ENCODE measurements at places on chromosomes 2 and 18.

- no peak for DNase-seq
These were observed 102.9 kb downstream of the GATA6 start for GRCh38 chr18:22272242-22272641.

DNA sequence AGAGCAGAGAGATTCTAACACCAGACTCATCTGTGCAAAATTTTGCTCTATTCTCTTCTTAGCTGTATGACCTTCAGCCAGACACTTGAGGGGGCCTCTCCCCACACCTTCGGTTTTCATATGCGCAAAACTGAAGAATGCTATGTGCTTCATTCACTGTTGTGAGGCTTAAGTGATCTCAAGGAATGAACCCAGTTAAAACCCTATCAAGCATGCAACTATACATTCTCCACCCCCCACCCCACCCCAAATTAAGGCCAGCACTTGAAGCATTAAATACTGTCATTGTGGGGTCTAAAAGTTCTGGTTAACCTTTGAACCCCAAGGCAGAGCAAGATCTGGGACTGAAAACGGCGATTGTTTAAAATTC, 10.0 kb downstream of the PCARE start:
- DNase-seq = no peak

- no peak for DNase-seq
These were observed 82.6 kb upstream of the FOSL2 start for GRCh38 chr2:28310107-28310506.

DNA sequence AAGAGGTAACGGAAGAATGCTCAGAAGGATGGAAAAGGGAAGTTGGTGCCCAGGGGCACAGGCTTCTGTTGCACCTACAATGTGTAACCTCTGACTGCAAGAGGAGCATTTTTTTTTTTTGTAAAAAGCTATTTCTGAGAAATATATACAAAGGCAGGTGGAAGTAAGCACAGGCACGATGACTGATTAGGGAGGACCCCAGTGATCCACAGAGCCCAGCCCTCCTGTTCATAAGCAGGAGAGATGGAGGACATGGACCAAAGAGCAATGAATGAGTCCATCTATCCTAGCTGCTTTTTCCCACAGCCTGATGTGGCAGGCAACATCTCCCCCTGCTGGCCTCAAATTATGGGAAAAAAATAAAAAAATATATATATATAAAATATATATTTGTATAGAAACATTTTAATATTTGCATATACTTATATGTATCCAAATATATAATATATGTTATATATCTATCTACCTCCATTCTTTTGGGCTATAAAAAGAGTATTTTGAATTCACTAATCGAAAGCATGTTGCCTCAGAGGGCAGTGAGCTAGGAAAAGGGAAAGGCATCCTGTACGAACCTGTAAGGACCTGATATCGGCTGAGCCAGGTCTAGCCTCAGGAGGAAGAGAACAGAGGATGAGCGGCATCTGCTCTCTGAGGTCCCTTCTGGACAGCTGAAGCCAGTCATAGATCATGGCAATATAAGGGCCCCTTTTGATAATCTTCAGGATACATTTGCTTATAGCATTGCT, 166.0 kb upstream of the STK17B start:
- no peak for DNase-seq

DNA sequence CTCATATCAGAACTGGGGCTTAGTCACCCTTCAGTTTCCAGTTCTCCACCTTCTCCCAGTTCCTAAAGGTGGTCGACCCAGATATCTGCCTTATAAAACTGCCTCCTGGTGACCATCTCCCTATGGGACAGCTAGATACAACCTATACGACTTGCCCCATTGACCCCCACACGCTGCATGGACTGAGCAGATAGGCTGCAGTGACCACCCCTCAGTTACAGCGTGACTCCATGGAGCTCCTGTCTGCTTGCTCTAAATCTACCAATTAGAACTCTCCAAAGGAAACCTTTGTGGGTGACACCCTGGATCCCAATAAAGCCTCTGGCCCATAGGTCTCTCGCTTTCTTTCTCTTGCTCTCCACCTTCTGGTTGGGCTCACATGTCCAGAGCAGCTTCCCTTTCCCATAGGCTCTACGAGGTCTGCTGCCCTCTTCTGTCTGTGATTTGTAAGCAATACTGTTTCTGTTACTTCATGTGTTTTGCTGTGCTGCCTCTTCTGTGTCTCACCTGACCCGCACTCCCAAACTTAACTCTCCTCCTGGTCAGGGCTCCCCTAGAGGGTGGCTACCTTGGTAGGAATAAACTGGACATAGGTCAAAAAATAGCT, 971.3 kb upstream of the FAM98A start:
- DNase-seq = no peak

GRCh38 chr2:35708411-35708923, 647.1 kb upstream of the CRIM1 start:
- no peak for DNase-seq

DNA sequence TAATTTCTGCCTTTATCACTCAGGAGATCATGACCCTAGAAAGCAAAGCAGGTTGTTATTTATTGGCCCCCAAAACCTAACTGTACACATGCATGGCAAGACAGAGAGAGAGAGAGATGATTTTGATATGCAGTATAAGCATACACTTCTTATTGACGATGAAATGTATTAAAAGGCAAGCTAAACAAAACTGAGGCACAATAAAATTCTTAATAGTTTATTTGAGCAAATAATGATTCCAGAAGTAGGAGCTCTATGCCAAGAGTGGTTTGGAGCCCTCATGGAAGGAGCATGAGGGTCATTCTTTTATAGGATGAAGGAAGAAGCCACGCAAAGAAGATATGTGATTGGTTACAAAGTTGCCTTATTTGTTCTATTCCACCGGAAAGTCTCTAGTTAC, 616.0 kb downstream of the FBXO15 start:
- DNase-seq = no peak

GRCh38 chr18:77086656-77087392, 45.8 kb downstream of the MBP start:
- no peak for DNase-seq

DNA sequence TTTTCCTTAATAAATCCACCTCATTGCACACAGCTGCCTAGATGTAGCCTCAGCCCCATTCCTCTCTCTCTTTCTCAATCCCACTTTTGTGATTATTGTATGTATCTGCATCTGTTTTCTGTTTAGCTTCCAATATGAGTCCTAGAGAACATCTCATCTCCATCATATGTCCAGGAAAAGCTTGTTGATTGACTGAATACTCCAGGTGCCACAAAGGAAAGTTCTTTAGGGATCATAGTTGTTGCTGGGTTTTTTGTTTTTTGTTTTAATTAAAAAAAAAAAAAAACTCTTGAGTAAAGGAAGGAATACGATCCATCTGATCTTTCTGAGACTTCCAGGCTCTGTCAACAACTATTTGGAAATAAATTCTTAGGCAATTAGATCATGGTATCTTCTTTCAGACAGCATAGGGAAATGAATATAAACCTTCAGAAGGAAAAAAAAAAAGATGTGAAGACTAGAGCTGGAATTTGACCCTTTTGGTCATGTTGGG, 42.5 kb downstream of the KIAA2012 start:
- DNase-seq = no peak

GRCh38 chr2:23241121-23241520, 143.9 kb upstream of the KLHL29 start:
- DNase-seq = no peak

- no peak for DNase-seq
These were observed 103.1 kb downstream of the MSH2 start for GRCh38 chr2:47506024-47506423.

DNA sequence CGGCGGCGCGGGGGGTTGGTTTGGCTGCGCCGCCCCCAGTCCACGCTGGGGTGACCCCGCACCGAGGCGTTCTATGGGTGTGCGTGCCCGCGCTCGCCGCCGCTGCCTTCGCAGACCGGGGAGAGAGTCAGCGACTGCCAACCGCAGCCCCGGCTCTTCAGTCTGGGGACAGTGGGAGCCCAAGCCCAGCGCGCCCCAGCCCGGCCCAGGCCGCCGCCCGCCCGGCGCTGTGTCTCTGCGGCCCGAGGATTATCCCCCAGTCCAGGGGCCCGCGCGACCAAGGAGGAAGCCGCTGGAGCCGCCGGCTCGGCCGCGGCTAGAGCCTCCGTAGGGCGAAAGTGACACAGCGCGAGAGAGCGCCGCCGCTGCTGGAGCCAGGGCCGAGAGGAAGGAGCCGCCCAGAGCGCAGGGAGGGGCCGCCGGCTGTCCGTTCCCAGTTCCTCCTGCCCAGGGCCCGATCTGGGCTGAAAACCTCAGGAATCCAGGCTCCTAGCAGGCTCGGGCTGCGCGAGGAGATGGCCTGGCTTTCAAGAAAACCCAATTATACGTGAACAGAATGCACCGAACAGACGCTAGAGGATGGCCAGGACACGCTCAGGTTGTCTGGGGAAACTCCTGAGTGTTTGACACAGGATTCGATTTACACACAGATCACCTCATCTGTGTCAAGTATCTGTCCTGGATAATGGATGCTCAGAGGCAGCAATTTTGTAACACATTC, 2.4 kb downstream of the CTIF start:
- no peak for DNase-seq

DNA sequence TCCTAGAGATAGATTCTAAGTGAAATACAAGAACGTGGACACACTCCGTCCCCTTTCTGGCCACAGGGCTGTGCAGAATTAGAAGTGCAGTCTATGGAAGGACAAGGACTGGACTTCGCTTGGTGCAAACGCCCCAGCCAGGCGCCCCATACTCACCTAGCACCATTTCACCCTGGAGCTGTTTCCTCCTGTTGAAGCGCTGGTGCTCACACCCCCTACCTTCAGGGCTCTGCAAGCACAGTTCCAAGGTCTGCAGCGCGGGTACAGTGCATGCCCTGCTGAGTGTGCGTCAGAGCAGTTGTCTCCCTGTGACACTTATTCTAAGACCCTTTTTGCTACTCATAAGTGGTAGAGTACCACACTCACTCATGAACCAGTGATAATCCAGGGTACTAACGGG, 3.0 kb downstream of the HPCAL1 start:
- DNase-seq = no peak

DNA sequence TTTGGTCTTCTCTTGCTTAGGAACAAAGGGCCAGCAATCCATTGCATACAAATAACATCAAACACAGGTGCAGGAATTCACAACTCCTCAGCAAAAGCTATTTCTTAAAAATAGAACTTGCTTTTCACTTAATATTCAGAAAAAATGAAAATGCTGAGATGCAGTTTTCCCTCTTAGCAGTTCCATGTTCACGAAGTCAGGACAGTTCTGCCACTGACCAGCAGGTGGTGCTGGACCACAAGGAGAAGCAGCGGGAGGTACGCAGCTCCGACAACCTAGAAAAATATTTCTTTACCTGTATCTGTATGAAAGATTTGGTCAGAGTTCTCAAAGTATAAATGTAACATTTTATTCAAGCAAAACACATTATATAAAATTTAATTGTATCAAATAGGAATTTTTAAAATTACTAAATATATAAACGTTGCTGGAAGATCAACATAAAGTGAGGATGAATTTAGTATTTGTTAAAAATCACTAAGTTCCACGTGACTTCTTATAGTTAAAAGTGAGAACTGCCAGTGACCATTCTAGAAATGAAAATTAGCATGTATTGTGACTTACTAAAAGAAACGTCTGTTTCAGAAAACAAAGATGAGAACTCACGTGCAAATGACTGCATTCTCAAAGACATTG, 48.8 kb downstream of the ADNP2 start:
- peak; percentile 32 for DNase-seq

- DNase-seq = no peak
These were observed 162.6 kb downstream of the FMNL2 start for GRCh38 chr2:152497481-152498052.

DNA sequence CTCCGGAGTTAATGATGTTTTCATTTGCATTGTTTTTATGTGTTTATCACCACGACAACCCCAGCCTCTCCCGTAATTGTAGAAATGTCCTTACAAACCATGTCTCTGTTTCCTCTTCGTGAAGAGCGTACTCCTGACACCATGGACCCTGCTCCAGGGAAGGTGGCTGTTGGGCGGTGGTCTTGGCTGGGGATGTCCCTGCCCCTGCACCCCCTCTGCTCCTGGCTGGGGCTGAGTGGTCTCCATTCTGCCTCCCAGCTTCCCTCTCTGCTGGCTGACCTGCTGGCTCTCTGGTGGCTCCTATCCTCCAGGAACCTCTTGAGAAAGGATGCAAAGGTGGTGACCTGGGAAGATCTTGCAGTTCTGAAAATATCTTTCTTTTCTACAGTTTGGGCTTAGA, 81.1 kb downstream of the ASB1 start:
- no peak for DNase-seq

DNA sequence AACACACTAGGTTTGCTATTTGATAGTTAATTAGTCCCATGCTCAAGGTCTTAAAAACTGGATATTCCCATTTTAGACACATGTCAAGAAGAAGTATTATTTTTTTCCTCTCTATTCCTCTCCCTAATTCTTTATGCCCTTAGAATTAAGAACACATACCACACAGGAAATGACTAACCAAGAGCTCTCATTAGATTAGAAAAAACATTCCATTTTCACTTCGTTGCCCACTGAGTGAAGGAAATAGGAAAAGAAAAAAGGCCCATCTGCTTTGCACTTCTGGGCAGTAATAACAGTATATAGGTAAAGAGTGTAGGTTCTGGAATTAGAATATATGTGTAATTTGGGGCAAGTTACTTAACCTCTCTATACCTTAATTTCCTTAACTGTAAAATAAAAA, 26.9 kb downstream of the ACADL start:
- no peak for DNase-seq

GRCh38 chr2:150876251-150876950, 385.3 kb downstream of the RBM43 start:
- DNase-seq = no peak

GRCh38 chr2:225190987-225191386, 148.7 kb upstream of the DOCK10 start:
- no peak for DNase-seq

DNA sequence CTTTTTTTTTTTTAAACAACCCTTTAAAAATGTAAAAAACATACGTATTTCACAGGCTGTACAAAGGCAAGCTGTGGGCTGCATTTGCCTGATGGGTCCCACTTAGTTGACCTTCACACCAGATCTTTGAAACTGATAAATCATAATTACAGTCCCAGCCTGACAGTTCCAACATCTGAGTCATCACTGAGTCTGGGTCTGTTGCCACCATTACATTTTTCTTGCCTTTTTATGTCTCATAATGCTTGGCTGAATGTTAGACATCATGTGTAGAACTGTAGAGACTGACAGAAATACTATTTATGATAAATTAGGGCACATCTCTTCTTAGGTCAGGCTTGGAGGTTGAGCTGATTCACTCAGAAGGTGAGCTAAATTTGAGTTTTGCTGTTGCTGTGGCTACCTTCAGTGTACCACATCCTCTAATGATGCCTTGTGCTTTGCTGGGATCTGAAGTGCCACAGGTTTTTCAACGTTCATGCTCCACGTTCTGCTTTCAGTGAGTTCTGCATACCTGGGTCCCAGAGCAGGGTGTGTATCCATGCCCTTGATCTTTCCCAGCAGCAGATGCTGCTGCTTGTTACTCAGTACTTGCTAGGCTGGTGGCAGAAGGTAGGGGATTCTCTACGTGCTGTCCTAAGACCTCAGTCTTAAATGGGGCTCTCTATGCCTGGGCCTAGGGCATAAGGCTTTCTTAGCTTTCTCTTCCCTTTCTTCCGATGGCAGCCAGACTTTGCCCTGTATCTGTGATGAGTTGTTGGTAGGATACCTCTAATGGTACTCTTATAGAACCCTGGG, 160.6 kb upstream of the SMAD7 start:
- DNase-seq = no peak

GRCh38 chr2:104539649-104540048, 314.3 kb upstream of the POU3F3 start:
- DNase-seq = no peak

GRCh38 chr2:124035001-124035400, 9.9 kb downstream of the CNTNAP5 start:
- no peak for DNase-seq

GRCh38 chr2:86138736-86139625, 32.9 kb downstream of the PTCD3 start:
- no peak for DNase-seq

- DNase-seq = no peak
These were observed 103.0 kb upstream of the STK17B start for GRCh38 chr2:196274387-196274809.

All from stimulated activated CD4-positive, alpha-beta T cell treated with anti-CD3 and anti-CD28 coated beads, Interleukin-15, amount 100 ng/mL, for 1 hour (primary cell).